Pancreas (tissue), 10 donors: ENCODE measurements at places on chromosomes 5 and 9.

- H3K27ac ChIP-seq, result no peak overlapping the region
- no peaks in the 10 kb centered on the region for H3K4me1 ChIP-seq
- no peak for DNase-seq
- no peak overlapping the region for H3K4me3 ChIP-seq
Observed at GRCh38 chr9:129759319-129759718, 6.5 kb upstream of the PTGES start.

DNA sequence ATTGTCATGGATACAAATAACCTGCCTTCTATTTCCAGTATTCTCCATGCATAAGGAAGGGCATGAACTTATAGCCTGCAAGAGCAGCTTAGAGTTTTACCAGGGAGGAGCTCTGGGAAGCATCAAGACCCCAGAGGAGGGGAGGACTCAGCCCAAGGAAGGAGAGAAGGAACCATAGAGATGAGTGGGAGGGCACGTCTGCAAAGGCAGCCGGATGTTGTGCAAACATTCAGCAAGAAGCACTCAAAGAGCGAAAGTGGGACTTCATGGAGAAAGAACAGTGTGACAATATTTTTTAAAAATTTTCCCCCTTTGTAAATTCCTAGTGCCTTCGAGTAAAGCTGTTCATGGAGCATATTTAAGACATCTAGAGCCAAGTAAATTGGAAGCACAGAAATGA lies 270.1 kb upstream of the PTGER4 start:
- no peak overlapping the region for H3K27ac ChIP-seq
- no peaks in the 10 kb centered on the region for H3K4me1 ChIP-seq
- DNase-seq, result no peak
- H3K36me3 ChIP-seq, result no peaks in the 10 kb centered on the region
- no peak overlapping the region for H3K4me3 ChIP-seq

DNA sequence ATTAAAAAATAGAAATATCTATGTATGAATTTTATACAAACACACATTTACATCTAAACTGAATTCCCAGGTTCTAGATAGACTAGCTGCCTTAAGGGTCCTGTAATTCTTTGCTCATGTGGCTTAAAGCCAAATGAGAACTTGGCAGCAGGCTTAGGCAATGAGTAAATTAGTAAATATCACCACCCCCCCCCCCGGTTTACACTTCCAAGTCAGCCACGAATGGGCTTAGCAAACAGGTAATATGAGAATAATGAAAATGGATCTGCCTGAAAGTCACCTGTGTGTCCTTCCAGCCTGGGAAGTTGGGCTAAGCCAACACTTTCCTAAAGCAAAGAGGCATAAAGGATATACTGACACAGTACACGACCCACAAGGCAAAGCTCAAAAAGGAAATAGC lies 108.6 kb downstream of the KLHL3 start:
- no peaks in the 10 kb centered on the region for H3K27me3 ChIP-seq
- DNase-seq, result no peak
- H3K36me3 ChIP-seq, result no peaks in the 10 kb centered on the region
- H3K4me3 ChIP-seq, result no peak overlapping the region
- H3K4me1 ChIP-seq, result peaks cover 3% of the 10 kb centered on the region

DNA sequence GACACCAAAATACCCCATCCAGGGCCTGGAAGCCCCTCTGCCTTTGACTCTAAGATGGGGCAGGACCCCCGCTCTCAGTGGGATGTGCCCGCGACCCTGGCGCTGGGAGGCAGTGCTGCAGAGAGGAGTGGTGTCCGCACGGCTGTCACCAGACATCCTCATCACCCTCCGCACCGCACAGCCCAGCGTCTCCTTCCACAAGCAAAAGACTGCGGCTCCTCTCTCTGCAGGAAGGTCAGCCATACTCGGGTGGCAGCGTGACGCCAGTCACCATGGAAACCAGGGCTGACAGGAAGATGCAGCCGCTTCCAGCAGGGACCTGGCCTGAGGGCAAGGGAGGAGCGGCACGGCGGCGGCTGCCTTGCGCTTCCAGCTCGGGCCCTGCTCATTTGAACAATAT lies 17.1 kb upstream of the SLC6A3 start:
- no peaks in the 10 kb centered on the region for H3K27me3 ChIP-seq
- DNase-seq, result no peak
- peaks cover 5% of the 10 kb centered on the region for H3K36me3 ChIP-seq
- H3K4me1 ChIP-seq, result no peaks in the 10 kb centered on the region
- H3K4me3 ChIP-seq, result no peak overlapping the region

GRCh38 chr5:115776989-115777388 lies 39.5 kb downstream of the CDO1 start:
- no peaks in the 10 kb centered on the region for H3K27me3 ChIP-seq
- H3K27ac ChIP-seq, result no peak overlapping the region
- DNase-seq, result no peak
- H3K4me1 ChIP-seq, result peaks cover 1% of the 10 kb centered on the region
- H3K4me3 ChIP-seq, result no peak overlapping the region

GRCh38 chr5:179204572-179204971 lies 140.7 kb downstream of the ADAMTS2 start:
- H3K27ac ChIP-seq, result no peak overlapping the region
- no peaks in the 10 kb centered on the region for H3K4me1 ChIP-seq
- no peaks in the 10 kb centered on the region for H3K36me3 ChIP-seq

GRCh38 chr9:124788542-124789217 lies 11.7 kb downstream of the OLFML2A start:
- H3K36me3 ChIP-seq, result no peaks in the 10 kb centered on the region
- H3K27me3 ChIP-seq, result no peaks in the 10 kb centered on the region
- H3K4me1 ChIP-seq, result no peaks in the 10 kb centered on the region
- H3K27ac ChIP-seq, result no peak overlapping the region
- no peak for DNase-seq

- DNase-seq, result peak; percentile 86
- no peaks in the 10 kb centered on the region for H3K4me1 ChIP-seq
- no peak overlapping the region for H3K4me3 ChIP-seq
- H3K36me3 ChIP-seq, result no peaks in the 10 kb centered on the region
Observed at GRCh38 chr5:174935854-174936474, 211.6 kb downstream of the MSX2 start.

DNA sequence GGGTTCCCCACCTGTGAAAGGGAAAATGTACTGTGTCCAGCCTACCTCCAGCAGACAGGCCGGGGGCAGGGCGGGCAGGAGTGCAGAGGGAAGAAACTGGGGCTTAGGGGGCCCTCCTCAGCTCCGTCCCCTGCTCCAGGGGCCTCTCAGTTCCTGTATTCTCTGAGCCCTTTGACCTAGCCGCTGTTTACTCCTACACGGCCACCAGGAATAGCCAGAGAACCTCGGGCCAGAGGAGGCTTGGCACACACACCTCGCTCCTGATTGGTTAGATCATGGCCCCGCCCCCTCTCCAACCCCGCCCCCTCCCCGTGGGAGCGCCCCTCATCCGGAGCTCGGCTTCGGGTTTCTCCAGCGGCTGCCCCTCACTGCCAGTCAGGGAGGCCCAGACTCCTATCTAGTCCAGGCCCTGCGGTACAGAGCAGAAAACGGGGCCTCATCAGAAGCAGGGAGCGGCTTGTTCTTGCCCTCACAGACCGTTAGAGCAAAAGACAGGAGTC lies 2.2 kb downstream of the ST6GALNAC6 start:
- DNase-seq, result peak; percentile 80
- H3K4me3 ChIP-seq, result no peak overlapping the region
- H3K27ac ChIP-seq, result peak overlapping the region; percentile 83
- H3K4me1 ChIP-seq, result peaks cover 29% of the 10 kb centered on the region
- no peaks in the 10 kb centered on the region for H3K27me3 ChIP-seq
- peaks cover 36% of the 10 kb centered on the region for H3K36me3 ChIP-seq

DNA sequence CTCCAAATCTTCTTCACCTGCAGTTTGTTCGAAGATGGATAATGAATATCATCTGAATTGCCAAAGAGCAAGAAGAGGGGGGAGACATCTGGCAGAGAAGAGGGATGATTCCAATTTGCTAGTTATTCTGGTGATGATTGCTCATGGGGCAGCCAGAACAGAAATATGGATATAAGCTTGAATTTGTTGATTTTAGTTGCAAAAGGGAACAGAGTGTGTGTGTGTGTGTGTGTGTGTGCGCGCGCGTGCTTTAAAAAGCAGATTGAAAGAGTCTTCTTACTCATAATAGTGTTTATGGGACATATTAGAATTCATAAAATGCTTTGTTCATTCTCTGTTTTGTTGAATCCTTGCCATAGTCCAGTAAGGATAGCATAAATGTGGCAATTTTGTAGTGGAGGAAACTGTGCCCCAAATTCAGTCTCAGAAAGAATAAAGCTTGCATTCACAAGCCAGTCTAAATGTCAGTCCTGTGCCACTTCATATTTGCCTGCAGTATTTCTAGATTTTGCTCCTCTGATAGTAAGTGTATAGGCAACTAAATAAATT lies 436.3 kb upstream of the KLF4 start:
- H3K27ac ChIP-seq, result no peak overlapping the region
- DNase-seq, result no peak
- no peak overlapping the region for H3K4me3 ChIP-seq
- no peaks in the 10 kb centered on the region for H3K27me3 ChIP-seq
- no peaks in the 10 kb centered on the region for H3K36me3 ChIP-seq

DNA sequence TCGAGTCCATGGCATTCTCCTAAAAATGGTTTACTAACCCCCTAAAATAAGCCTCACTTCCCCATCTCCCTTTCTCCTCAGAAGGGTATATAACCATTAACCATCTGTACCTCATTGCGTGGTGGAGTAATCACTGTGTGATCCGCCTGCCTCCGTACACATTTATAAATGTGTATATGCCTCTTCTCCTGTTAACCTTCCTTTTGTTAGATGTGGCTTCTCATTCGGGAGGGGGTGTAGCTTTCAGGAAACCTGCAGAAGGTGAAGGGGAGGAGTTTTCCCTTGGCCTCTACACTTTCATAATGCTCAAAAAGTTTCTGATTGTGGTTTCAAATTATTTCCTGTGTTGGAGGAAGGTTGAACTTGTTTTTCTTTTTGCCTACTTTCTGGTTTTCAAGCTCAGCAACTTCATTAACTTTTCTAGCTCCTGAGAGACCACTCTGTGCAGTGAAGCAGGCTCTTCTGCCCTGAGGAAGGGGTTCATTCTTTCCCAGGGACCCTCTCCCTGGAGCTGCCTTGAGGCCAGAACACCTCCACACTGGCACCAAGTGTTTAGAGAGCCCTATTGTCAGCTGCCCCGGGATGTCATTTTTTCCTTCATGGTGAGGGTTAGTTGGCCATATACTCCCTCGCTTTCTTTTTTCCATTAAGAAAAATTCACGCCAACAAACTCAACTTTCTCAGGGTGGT lies 46.9 kb downstream of the RASGRF2 start:
- H3K4me1 ChIP-seq, result no peaks in the 10 kb centered on the region
- H3K27me3 ChIP-seq, result no peaks in the 10 kb centered on the region
- DNase-seq, result no peak
- no peak overlapping the region for H3K27ac ChIP-seq
- no peak overlapping the region for H3K4me3 ChIP-seq

DNA sequence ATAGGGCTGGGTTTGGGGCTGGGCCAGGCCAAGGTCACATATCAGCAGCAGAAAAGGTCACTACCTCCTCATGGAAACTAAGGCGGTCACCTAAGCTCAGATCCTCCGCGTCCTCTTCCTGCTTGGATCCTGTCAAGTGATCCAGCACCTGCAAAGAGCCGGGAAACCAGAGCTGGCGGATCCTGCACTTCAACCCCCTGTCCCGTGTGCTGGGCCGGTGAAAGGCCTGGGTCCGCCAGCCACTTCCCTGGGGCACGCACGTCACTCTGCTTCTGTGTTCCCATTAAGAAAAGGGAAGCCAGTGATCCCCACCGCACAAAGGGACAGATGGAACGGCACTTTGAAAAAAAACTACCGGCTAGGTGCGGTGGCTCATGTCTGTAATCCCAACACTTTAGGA lies 61.3 kb upstream of the STXBP1 start:
- H3K4me3 ChIP-seq, result no peak overlapping the region
- DNase-seq, result no peak
- no peaks in the 10 kb centered on the region for H3K27me3 ChIP-seq
- H3K36me3 ChIP-seq, result no peaks in the 10 kb centered on the region

DNA sequence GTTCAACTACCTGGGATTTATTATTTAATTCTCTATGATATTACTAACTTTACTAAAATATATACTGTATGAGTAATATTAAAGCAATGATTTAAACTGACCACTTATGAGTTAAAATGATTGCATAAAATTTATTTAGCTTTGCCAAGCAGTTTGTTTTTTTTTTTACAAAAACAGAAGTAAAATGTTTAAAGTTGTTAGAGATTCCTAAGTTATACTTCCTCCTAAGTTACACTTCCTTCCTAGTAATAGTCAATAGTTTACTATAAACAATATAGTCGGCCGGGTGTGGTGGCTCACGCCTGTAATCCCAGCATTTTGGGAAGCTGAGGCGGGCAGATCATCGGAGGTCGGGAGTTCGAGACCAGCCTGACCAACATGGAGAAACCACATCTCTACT lies 23.7 kb upstream of the LRRC19 start:
- H3K27me3 ChIP-seq, result no peaks in the 10 kb centered on the region
- no peaks in the 10 kb centered on the region for H3K36me3 ChIP-seq
- H3K4me1 ChIP-seq, result no peaks in the 10 kb centered on the region
- no peak for DNase-seq
- H3K4me3 ChIP-seq, result no peak overlapping the region
- H3K27ac ChIP-seq, result no peak overlapping the region

DNA sequence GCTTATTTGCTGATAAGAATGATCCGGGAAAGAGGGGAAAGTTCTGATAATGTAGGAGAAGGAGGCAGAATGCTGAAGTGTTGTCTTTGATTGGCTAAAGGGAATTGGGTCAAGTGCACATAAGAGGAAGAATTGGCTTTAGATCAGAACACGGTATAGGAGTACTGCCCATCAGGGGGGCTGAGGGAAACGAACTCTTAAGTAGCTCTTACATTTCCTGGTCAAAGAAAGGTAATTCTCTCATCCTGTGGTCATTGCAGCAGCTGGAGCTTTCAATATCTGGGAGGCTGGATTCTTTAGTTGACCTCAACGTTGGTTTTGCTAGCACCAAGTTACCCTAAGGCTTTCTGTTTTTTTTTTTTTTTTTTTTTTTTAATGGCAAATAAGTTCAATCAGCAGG lies 178.7 kb upstream of the NR3C1 start:
- no peak overlapping the region for H3K4me3 ChIP-seq
- no peak for DNase-seq
- no peak overlapping the region for H3K27ac ChIP-seq
- no peaks in the 10 kb centered on the region for H3K4me1 ChIP-seq

- H3K27ac ChIP-seq, result no peak overlapping the region
- H3K4me1 ChIP-seq, result no peaks in the 10 kb centered on the region
- no peak for DNase-seq
- H3K4me3 ChIP-seq, result no peak overlapping the region
Observed at GRCh38 chr5:145991044-145991575, 54.7 kb downstream of the SH3RF2 start.

GRCh38 chr5:33170411-33170810 lies 270.4 kb upstream of the TARS1 start:
- no peak for DNase-seq
- H3K27ac ChIP-seq, result no peak overlapping the region
- H3K36me3 ChIP-seq, result no peaks in the 10 kb centered on the region
- H3K4me3 ChIP-seq, result no peak overlapping the region
- H3K27me3 ChIP-seq, result no peaks in the 10 kb centered on the region
- H3K4me1 ChIP-seq, result no peaks in the 10 kb centered on the region

- DNase-seq, result no peak
- H3K4me1 ChIP-seq, result no peaks in the 10 kb centered on the region
- peaks cover 5% of the 10 kb centered on the region for H3K27me3 ChIP-seq
- H3K4me3 ChIP-seq, result no peak overlapping the region
- H3K36me3 ChIP-seq, result no peaks in the 10 kb centered on the region
Observed at GRCh38 chr5:58314356-58315210, 145.3 kb downstream of the PLK2 start.
